ENCODE measurements at places on chromosomes 1 and 21.

DNA sequence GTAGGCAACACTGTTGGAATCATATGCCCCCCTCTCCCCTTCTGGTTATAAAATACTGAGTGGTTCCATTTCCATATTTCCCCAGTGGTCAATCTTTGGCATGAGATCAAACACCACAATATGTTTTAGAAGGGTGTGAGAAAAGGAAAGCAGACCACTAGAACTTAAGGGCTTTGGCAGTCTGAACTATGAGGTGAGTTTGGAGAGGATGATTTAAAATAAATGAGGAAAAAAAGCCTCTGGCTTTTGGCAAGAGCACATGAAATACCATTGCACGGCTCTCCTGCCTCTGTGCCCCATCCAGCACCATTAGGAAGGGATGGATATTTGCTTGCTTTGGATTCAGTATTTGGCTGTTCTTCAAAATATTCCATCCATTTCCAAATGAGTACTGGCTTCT is 339.5 kb upstream of the C1orf87 start:
- no peak for DNase-seq

- peak; percentile 22 for DNase-seq
These were observed 15.7 kb upstream of the LUZP1 start for GRCh38 chr1:23184212-23184934.

DNA sequence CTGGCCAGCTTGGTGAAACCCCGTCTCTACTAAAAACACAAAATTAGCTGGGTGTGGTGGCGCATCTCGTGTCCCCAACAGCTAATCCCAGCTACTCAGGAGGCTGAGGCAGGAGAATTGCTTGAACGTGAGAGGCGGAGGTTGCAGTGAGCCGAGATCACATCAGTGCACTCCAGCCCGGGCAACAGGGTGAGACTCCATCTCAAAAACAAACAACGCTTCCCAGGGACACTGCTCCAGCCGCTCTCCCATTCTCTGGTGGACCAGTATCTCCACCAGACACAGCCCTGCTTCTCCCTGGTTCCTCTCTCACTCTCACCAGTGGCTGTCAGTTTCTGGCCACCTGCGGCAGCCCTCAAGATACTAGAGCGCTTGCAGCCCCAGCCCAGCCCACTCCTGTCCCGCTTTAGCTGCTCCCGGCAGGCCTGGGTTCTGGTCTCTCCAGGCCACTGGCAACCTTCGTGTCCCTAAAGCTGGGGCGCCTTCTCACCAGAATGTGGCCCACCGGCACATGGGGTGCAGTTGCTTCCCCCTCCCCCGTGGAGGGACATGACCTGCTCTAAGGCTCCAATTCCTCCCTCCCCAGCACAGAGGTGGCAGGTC is 20.9 kb upstream of the LRRC47 start:
- no peak for DNase-seq

GRCh38 chr1:244176201-244176600 is 125.1 kb downstream of the ZBTB18 start:
- DNase-seq: no peak

- DNase-seq: no peak
These were observed 41.0 kb downstream of the POFUT2 start for GRCh38 chr21:45246386-45247320.

DNA sequence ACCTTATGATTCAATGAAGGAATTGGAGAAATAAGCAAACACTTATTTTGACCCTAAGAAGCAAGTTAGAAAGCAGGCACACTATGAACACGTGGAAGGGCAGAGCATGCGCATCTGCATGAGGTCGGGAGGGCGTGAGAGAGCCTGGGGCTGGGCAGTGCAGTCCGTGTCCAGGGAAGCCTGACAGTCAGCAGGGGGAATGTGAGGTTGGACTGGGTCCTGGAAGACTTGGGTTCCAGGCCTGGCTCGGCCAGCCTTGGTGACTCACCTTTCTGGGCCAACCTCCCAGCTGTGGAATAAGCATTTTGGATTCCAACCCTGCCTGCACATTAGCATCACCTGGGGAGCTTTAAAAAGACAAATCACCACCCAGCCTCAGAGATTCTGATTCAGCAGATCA is 26.6 kb upstream of the LMX1A start:
- DNase-seq: no peak

- DNase-seq: no peak
These were observed 20.4 kb upstream of the PWP2 start for GRCh38 chr21:44086636-44087425.

DNA sequence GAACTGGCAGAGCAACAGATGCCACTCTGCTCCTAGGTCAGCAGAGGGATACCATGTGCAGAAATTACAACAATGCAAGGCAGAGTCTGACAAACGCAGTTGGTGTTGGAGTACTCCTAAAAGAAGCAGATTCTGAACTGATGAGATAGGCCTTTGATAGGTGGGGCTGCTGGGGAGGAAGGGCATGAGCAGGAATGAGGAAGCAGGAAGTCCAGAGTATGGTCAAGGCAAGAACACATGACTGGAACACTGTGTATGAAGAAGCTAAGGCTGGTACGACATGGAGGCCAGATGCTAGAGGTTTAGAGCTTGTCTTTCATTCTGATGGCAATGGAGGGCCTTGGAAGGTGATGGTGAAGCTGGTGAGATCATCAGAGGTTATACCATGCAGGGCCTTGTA is 11.5 kb upstream of the THRAP3 start:
- no peak for DNase-seq

GRCh38 chr1:64543831-64544230 is 73.9 kb downstream of the CACHD1 start:
- no peak for DNase-seq

GRCh38 chr1:150970808-150971582 is 3.6 kb downstream of the CERS2 start:
- DNase-seq: no peak

DNA sequence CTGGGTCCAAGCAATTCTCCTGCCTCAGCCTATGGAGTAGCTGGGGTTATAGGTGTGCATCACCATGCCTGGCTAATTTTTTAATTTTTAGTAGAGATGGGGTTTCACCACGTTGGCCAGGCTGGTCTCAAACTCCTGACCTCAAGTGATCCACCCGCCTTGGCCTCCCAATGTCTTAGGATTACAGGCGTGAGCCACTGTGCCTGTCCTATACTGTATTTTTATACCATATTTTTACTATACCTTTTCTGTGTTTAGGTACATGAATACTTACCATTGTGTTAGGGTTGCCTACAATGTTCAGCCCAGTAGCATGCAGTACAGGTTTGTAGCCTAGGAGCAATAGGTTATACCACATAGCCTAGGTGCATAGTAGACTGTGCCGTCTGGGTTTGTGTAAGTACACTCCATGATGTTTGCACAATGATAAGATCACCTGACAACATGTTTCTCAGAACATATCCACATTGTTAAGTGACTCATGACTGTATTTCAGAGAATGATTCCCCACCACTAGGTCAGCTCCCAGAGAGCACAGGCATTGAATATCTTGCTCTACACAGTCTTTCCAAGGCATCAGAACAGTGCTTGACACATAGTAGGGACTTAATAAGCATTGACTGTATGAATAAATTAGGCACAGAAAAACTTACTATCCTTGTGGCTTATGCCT is 6.0 kb upstream of the CITED4 start:
- DNase-seq: peak; percentile 26

- no peak for DNase-seq
These were observed 181.1 kb downstream of the DYRK1A start for GRCh38 chr21:37547615-37548200.

DNA sequence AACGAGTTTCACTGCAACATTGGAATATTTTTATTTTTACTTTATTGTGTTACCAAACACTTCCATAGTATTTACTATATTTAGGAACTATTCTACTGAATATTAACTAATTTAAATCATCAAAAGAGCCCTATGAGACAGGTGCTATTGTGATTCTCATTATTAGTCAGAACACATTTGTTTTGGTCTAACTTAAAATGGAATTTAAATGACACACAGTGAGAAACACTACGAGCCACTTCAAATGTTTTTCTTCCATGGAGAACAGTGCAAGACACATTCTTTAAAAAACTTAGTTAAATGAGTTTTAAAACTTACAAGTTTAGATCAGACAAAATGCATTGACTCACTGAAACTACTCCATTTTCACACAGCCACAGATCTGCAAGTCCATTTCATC is 6.6 kb upstream of the TRAF3IP3 start:
- DNase-seq: no peak

DNA sequence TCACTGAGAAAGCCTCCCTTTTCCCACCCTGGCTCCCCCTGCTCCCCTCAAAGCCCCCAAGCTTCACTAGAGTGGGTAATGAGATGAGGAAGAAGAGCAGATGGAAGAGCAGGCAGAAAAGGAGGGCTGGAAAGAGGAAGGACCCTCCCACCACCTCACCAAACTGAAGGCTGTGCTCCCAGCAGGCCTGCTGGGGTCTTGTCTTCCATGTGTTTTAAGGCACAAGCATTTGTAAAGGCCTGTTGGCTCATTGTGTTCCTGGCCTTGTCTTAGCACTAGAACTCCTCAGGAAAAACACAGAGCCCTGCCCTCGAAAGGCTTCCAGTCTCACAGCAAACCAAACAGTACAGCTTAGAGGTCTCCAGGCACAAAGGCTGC is 51.5 kb downstream of the TOMM20 start:
- DNase-seq: no peak

GRCh38 chr1:50611675-50612074 is 188.4 kb upstream of the DMRTA2 start:
- DNase-seq: no peak

GRCh38 chr1:163565166-163565565 is 243.4 kb downstream of the NUF2 start:
- DNase-seq: no peak

DNA sequence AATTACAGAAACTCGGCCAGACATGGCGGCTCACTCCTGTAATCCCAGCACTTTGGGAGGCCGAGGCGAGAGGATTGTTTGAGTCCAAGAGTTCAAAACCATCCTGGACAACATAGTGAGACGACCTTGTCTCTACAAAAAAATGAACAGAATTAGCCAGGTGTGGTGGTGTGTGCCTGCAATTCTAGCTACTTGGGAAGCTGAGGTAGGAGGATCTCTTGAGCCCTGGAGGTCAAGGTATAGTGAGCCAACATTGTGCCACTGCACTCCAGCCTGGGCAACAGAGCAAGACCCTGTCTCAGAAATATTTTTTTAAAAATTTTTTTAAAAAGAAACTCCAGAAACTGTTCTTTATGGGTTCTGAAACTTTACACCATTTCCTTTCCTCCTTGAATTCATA is 38.4 kb upstream of the IFNGR2 start:
- no peak for DNase-seq

DNA sequence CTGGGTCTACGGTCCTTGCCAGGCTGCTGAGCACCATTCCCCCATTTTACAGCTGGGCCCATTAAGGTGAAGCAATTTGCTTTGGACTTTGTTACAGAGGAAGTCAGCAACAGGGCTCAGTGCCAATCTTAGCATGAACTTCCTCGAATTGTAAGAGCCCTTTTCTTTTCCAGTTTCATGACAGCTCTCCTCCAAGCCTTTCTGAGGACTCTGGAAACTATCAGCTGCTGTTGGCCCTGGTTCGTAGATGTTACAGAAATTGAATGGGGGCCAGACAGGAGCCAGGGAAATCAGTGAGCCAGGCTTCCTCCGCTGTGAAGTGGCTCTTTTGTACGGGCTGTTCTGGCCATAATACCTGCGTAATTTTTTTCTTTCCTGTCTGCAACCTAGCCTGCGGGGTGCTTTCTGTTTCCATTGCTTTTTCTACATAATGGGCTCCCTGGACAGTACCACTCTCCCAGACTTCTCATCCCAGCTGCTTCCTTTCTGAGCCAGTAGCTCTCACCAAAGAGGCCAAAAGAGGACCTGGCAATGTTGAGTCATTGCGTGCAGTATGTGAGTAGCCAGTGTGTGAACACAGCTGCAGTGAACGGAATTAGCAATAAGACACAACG is 386.3 kb downstream of the DISC1 start:
- DNase-seq: no peak

DNA sequence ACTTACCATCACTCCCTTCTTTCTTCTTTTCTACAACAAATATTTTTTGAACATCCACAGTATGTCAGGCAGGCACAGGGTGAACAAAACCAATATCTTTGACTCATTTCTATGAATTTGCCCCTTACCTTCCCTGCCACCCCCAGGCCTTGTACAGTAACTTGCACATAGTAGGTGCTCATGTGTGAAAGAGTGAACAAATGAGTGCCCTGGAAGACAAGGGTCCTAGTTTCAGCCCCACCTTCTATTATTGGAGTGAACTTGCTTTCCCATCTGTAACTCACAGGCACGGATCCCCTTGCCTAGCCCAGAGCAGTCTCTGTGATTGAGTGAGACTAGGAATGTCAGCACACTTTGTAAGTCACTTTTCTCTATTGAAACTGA is 12.8 kb downstream of the ZDHHC18 start:
- no peak for DNase-seq

DNA sequence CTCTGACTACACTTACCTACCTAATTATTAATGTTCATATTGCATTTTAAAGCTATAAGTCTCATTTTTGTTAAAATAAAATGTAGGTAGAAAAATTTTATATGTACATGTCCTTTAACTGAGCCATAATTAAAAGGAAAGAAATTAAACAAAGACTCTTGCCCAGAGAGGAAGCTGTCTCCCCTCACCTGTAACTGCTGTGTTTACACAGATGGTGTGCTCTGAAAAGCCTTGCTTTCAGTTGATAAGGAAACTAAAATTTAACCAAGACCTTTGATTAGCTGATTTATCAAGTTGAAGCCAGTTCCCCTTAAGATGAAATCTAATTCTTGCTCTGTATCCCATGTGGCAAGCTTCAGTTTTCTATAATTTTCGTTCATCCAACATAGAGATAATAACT is 213.5 kb downstream of the LYPLAL1 start:
- no peak for DNase-seq

- DNase-seq: no peak
These were observed 60.1 kb upstream of the NEK2 start for GRCh38 chr1:211735208-211736170.

DNA sequence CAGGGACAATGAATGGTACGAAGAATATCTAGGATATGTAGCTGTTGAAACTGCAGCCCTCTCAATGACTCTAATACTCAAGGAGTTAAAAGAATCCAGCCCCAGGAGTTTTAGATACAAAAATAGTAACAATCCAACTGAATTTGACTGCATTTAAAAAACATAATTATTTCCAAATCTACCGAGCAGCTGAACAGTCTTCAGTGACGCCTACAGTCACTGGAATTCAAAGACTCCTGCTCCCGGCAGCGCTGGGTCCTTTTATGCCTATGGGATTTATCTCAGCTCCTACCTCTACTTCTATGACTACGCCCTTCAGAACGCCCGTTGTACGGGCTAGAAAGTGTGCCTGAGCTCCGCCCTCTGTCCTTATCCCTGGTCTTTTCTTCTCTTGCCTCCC is 55.7 kb downstream of the WARS2 start:
- no peak for DNase-seq
